Epithelial cell of umbilical artery (primary cell): ENCODE measurements at places on chromosomes 12 and 14. TPM values are rescaled to one million over a fixed set of nuclear protein-coding genes. Genes with fewer than 3 reads are reported as not detected.

KRT2 gene
- total RNA-seq, result not detected in 2 replicates

P3H3 gene
- 81.9 and 98.6 TPM in 2 replicates for total RNA-seq

AGAP2 gene
- under 0.01 and 0.15 TPM in 2 replicates for total RNA-seq

TAS2R50 gene
- 1.9 and 2.1 TPM in 2 replicates for total RNA-seq
